Stimulated activated CD8-positive, alpha-beta memory T cell treated with anti-CD3 and anti-CD28 coated beads, Interleukin-2, amount 100 ng/mL, for 48 hours (primary cell): ENCODE measurements at places on chromosomes 3 and 15.

- no peak for DNase-seq
These were observed 15.8 kb downstream of the SCG5 start for GRCh38 chr15:32657198-32657883.

GRCh38 chr15:66961901-66962300 lies 103.5 kb upstream of the SMAD3 start:
- no peak for DNase-seq

- DNase-seq, result no peak
These were observed 145.3 kb upstream of the ROPN1 start for GRCh38 chr3:124137216-124137615.

GRCh38 chr15:67506775-67507747 lies 13.9 kb upstream of the C15orf61 start:
- no peak for DNase-seq

GRCh38 chr3:48548729-48549705 lies 7.6 kb downstream of the PFKFB4 start:
- DNase-seq, result peak; percentile 76

- no peak for DNase-seq
These were observed 6.2 kb upstream of the ATP13A4 start for GRCh38 chr3:193560870-193561269.

- no peak for DNase-seq
These were observed 1.7 kb downstream of the NCKIPSD start for GRCh38 chr3:48684054-48684349.

- DNase-seq, result no peak
These were observed 4.8 kb downstream of the TTBK2 start for GRCh38 chr15:42915654-42916315.

DNA sequence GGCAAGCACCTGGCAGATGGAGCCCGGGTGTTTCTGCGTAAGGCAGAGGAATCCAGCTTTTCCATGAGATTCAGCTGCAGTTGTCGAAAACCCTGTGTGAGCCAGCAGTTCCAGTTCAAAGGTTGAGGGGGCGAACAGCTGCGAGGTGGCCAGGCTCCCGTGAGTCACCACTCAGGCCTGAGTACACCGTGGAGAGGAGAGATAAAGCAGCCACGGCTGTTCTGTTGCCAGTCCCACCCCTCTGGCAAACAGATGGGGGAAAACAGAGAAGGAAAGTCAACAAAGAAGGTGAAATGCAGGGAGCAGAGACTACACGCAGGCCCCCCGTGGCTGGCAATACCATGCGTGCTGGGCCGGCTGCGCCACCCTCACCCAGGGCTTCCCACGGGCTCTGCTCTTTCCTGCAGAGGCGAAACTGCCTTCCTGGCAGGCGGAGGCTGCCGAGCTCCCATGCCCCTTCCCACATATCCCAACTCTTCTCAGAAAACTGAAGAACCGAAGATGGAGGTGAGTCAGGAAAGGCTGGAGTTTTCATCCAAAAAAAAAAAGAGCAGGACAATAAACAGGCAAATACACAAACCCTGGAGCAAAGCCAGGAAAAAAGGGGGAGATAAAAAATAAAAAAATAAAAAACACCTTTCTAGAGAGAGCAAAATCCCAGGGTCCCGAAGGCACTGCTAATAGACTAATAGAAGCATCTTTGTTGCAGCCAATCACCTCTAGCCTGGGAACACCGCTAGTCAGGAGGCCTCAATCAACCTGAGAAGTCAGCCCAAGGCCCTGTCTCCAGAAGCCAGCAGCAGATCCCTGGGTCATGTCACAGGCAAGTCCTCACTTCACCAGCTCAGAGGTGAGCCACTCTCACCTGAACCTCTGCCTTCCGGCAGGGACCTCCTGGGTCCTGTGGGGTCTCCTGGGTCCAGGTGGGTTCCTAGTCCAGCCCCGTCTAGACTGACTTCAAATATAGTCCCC lies 37.7 kb downstream of the FAM174B start:
- DNase-seq, result no peak

DNA sequence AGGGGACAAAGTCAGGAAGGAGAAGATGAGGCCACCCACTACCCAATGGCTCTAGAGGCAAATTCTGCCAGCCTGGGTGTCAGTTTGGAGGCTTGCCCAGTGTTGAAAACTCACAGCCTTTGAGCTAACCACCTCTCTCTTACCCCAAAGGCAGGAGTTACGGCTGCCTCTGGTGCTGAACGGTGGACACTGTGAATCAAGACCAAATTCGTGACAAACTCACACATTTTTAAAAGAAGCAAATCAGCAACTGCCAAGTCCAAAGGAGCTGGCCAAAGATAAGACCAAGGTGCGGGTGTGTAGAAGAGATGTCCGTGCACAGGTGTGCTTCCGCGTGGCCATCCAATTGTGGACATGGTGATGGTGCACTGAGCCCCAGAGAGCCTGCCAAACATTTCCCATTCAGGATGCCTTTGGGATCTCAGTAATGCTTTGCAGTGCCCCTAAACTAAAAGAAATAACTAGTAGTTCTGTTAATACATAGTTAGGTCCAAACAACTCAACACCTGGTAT lies 74.6 kb downstream of the FAM174B start:
- no peak for DNase-seq
